ENCODE measurements at places on chromosomes 16 and 17.

DNA sequence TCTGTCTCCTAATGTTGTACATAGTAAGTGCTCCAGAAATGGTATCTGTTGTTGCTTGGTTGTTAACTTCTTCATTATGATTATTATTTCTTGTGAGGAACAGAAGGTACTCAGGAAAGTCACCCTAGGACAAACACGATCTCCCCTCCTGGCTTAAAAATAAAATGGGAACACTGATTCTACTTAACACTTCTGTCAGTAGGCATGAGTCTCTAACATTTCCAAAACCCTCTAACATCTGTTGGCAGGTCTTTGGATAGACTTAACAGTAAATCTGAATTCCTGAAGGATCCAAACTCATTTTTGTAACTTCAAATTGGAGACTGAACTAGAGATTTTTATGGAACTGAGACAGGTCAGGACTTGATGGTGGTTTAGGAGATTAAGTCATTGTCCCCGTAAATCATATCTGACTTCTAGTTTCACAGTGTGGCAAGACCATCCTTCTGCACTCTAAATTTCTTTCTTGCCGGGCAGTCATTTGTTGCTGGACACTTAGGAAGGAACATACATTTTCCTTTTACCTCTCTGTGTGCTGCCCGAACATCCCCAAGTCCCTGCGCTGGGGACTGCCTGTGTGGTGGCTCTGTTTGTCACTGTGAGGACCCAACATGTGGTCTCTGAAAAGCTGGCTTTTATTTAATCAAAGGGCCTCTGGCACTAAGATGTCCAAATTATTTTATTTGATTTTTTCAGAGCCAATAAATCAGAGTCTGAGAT lies 149.9 kb downstream of the NPIPB5 start:
- no peak for DNase-seq

DNA sequence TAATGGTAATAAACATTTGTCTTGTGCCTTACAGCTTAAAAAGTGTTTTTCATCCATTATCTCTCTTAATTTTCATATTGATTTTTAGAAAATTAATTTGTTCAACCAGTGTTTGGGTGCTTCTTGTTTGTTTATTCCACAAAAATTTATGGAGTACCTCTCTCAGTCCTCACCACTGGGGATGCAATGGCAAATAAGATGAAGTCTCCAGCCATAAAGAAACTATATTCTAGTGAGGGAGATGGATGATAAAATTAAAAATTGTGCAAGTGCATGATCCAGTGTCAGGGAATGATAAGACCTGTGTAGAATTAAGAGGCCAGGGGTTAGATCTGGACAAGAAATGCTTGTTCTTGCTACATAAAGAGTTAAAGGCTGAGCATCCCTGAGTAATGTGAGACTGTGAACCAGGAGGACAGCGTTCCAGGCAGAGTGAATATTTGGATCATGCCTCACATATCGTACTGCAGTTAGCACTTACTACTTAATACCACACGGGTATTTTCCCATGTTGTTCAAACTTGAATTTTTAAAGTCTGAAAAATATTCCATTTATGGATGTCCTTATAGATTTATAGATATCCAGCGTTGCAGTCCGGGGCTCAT lies 535.7 kb upstream of the HSBP1 start:
- DNase-seq, result no peak

DNA sequence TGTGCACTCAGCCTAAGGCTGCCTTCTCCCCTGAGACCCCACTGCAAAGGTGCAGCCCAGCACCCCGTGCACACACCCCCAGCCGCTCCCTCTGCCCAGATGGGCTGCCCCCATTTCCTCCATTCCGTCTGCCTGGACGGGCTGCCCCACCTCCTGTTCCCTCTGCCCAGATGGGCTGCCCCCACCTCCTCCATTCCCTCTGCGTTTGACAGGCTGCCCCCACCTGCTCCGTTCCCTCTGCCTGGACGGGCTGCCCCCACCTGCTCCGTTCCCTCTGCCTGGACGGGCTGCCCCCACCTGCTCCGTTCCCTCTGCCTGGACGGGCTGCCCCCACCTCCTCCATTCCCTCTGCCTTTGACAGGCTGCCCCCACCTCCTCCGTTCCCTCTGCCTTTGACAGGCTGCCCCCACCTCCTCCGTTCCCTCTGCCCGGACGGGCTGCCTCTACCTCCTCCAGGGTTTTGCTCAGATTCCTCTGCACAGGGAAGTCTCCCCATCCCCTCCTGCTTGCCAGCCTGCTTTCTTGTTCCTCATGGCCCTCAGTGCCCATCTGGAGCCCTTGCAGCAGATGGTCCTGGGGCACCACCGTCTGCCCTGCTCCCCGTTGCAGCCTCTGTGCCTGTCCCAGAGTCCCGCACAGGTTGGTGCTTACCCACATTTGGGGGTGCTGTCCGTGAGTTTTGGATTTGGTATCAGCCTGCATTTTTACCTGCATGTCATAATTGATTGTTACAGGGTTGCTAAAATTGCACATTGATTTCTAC lies 23.4 kb upstream of the IL17C start:
- no peak for DNase-seq

DNA sequence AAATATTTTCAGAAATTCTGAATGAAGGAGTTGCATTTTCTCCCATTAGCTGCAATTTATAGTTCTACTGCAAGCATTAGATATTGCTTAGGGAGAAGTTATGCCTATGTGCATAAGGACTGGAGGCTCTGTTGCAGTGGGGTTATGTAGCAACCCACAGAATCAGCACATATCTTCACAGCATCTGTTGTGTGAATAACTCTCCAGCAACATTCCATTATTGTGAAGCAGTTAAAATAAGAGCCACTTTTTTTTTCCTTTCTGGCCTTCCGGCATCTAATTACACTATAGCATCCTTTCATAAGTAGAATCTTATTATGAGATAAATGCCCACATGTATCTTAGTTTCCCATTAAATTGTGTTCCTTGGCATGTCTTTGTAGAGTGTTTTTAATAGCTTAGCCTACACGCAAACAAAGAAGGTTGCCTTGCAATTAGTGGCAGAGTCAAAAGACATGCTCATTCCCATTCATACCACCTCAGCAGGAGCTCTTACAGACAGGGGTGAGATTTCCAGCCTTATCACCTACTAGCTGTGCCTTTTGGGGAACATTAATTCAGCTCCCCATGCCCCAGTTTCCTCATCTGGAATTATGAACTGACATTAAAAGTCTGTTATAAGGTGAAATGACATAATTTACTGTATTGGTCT lies 596.0 kb upstream of the GOT2 start:
- no peak for DNase-seq

DNA sequence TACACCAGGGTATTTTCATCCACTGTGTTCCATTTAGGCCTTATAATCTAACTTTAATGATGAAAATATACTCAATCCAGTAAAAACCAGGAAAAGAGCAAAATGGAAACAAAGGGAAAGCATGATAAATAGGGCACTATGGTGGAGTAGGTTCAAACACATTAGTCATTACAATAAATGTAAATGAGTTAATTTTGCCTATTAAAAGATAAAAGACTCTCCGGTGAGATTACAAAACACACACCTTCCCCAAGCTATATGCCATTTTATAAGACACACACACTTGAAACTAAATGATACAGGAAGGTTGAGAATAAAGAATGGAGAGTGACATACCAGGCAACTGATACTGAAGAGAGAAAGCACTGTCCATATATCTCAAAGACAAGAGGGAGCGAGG lies 10.0 kb downstream of the PPL start:
- DNase-seq, result no peak

- no peak for DNase-seq
Observed at GRCh38 chr16:78155791-78156345, 56.4 kb downstream of the WWOX start.

DNA sequence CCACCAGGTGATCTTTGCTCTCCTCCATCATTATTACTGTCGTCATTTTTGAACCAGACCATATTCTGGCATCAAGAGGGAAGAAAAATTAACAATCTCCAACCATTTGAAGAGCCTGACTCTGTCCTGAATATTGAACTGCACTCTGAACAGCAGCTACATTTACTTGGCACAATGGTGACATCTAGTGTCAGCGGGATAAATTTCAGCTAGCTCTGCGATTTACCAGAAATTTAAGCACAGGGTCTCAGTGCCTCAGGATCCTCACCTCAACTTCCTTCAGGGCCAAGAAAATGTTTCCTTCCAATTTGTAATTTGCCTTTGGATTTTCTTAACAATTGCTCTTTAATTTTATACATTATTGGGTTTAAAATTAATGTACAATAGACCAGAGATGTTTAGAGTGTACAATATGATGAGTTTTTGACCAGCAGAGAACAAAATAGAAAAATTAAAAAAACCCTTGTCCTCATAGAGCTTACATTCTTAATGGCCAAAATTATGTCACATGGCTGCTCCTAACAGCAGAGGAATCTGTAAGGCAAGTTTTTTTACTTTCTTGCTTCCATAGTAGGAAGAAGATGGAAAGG lies 10.7 kb upstream of the ZNF19 start:
- DNase-seq, result no peak

DNA sequence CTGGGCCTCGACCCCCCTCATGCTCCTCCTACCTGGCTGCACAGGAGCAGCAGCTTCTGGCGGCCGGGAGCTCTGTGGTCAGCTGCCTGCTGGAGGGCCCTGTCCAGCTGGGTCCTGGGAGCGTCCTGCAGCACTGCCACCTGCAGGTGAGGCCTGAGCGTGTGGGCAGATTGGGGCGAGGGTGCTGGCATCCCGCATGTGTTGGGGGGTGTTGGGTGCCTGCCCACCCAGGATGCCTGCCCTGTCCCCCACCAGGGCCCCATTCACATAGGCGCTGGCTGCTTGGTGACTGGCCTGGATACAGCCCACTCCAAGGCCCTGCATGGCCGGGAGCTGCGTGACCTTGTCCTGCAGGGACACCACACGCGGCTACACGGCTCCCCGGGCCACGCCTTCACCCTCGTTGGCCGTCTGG lies 16.5 kb downstream of the FCSK start:
- no peak for DNase-seq

DNA sequence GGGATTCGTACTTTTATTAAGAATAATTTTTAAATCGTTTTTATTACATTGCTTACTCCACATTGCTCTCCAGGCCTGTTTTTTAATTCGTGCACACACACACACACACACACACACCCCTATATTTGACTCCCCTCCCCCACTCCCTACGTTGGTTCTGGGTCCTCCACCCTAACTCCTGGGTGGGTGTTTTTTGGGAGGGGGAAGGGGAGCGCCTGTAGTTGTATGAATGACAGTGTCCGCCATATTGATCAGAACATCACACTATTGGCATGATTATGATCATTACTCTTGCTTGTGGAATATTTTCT lies 1.3 kb downstream of the GNAO1 start:
- no peak for DNase-seq

- DNase-seq, result no peak
Observed at GRCh38 chr16:19503461-19504075, 18.3 kb downstream of the GDE1 start.

DNA sequence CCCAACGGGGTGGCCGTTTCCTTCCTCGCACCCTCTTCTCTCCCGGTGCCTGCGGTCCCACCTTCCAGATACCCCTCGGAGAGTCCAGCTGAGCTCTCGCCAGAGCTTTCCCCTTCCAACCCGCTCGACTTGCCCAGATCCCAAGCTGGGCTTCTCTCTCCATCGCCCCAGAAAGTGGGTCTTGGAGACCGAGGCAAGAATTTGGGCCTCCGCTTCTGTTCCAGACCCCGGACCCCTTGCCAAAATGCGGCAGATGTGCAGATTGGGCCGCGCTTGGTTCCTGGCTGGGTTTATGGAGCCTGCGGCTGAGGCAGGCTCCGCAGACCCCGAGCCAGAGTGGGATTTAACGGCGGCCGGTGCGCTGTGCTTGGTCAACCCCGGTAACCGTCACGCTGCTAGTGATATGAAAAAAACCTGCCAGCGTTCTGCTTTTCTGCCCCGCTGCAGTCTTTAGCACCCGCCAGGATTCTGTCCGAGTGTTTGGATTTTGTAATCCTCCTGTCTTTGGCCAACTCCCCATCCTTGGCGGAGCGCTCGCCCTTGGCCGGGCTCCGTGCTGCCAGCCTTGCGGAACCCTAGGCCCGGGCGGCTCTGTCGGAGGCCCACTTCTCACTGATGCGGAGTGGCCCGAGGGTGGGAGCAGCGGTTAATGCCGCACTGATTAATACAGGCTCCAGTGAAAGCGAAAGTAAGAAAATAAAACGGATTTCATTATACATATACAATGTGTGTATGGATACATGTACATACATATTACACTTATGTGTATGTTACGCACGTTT lies 754 bp upstream of the SLFN11 start:
- DNase-seq, result no peak

GRCh38 chr17:78486946-78487680 lies 90.1 kb downstream of the DNAH17 start:
- no peak for DNase-seq

- no peak for DNase-seq
Observed at GRCh38 chr16:50992350-50993032, 158.6 kb downstream of the SALL1 start.

GRCh38 chr16:88649195-88649923 lies 1.5 kb downstream of the CYBA start:
- DNase-seq, result no peak

- peak; percentile 19 for DNase-seq
Observed at GRCh38 chr16:11636172-11636721, 32.0 kb upstream of the SNN start.

GRCh38 chr17:733743-734142 lies 1.3 kb downstream of the TLCD3A start:
- no peak for DNase-seq

GRCh38 chr16:87094556-87094865 lies 222.7 kb downstream of the C16orf95 start:
- no peak for DNase-seq

All from NCI-H1417 treated with DMSO at 0.1 percent for 48 hours (cell line).